ENCODE measurements at places on chromosomes 13 and 19. TPM values are rescaled to one million over a fixed set of nuclear protein-coding genes. Genes with fewer than 3 reads are reported as not detected.

- DNase-seq = no peak
Measured at GRCh38 chr13:88648598-88649373, 977.6 kb downstream of the SLITRK5 start.

DNA sequence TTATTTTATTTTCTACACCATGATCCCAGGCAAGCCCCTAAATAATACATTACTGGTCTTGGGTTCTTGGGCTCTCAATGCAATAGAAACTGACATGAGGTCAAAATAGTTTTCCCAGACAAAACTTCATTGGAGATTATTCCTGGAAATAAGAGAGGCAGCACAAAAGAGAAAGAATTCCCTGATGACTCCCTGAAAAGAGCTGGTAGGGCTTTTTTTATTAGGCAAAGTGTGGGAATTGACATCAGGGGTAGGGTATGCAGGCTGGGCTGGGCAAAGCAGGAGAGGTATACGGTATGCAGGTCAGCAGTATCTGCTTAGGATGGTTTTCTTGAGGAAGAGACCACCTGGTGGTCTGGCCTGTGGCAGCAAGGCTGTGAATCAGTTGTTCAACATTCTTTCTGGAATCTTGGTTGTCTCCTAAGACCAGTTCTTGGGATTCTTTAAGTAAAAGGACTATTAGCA, 9.3 kb upstream of the IGFL3 start:
- no peak for DNase-seq

The FREM2 gene
- 14.6 TPM for total RNA-seq

The ZNF665 gene
- total RNA-seq = 3.1 TPM

The FGF9 gene
- total RNA-seq = 0.99 TPM

DNA sequence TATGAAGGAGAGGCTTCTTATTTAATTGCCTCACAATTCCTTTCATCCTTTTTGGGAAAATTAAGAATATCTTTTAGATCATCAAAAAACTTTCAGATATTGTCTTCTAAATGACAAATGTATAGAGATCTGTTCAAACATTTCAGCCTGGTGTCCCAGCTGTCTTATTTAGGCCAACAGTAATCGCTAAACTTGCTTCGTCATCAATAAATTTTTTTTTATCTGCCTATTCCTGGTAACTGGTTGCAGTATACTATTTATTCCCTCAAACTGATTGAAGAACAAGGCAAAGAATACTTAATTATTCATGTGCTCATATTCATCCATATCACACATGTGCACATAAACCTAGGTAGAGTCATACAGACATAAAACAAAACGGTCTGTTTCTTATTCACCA, 5.3 kb upstream of the MYO16 start:
- no peak for DNase-seq

GRCh38 chr19:50432221-50433028, at the start of gene MYBPC2:
MYBPC2 (plus strand) TSS chr19:50432892; CDS start chr19:50432954, 62 bp downstream.
- DNase-seq = peak; percentile 13

DNA sequence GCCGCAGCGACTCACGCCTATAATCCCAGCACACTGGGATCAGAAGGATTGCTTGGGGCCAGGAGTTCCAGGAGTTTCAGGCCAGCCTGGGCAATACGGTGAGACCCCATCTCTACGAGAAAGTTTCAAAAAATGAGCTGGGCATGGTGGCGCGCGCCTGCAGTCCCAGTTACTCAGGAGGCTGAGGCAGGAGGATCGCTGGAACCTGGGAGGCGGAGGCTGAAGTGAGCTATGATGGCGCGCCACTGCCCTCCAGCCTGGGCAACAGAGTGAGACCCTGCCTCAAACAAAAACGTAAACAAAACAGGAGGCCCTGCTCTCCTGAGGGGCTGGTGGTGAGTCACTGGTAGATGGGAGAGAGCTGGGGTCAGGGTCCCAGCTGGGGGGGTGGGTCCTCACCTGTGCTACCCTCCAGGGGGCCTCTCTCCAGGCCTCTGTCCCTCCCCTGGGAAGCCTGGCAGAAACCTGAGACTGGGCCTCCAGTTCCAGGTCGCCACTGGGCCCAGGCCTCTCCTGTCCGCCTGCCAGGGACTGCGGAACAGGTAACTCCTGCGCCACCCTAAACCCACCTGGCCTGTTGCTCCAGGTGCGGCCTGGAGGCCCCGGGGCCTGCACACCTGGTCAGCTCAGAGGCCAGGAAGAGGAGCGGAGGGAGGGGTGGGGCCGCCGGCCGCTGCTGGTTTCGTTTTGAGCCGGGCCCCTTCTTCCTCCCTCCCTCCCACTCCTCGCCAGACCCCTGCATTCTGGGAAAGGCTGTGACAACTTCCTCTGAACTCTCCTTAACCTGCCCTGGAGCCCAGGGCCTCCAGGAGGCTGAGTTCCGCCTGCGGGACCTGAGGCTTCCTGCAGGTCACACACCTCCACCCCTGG, 17.2 kb upstream of the ZBTB7A start:
- DNase-seq = no peak

DNA sequence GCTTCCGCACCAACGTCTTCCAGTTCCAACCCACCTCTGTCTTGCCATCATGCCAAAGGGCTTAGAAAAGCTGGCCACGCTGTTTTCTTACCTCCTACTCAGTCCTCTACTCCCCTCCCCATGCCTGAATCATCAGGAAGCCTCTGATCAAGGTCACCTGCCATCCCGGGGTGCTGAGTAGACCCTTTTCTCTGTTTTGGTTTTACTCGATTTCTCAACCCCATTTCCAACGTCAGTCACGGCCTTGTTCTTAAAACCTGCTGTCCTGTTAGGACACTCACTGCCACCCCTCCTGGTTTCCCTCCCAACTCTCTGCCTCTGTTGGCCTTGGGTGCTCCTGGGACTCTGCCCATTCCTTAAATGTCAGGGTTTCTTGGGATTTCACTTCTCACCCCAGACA, 350.1 kb downstream of the FOXO1 start:
- DNase-seq = no peak

- DNase-seq = no peak
Measured at GRCh38 chr19:38143847-38144246, 80.2 kb downstream of the DPF1 start.

DNA sequence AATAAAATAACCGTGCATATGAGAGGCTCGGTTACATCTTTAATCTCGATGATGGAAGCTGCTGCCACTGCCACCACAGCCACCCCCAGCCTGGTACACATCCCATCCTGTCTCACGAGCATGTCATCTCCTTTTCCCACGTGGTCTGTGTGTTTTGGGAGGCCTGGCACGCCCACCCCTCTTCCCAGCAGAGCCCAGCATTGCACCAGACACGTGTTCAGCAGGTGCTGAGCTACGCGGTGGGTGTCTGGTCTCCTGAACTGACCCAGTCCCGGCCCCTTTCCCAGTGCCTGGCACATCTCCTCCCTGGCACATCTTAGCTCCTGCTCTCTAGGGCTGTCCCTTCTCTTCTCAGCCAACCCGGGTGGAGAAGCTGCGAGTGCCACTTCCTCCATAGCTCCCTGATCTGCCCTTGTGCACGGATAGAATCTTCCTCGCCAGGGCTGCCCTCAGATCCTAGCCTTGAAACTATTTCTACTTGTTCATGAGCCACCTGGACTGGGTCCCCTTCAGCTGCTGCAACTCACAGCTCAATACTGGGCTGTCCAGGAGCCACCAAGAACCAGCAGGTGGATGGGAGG, 36.8 kb upstream of the ZNF536 start:
- DNase-seq = no peak

The RXFP2 gene
- not detected for total RNA-seq

DNA sequence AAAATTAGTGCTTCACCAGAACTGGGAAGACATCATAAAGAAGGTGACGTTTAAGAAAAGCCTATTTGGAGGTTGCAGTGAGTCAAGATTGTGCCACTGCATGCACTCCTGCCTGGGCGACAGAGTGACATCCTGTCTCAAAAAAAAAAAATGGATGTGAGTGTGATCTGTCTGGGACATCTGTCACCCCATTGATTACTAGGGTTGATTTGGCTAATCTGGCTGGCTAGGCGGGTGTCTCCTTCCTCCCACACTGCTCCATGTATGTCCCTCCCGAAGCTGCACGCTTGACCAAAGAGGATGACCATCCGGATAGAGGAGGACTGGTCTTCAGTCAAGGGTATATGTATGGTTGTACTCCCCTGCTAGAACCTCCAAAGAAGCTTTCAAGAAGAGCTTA, 2.6 kb downstream of the GTF2F2 start:
- DNase-seq = no peak
